ENCODE measurements at places on chromosomes 12 and 14.
A peak's percentile ranks its signal among the peaks of the same experiment; 100 is the strongest.

GRCh38 chr12:92574911-92575570 is 127.7 kb upstream of the PLEKHG7 start:
- peak; percentile 84 for DNase-seq

DNA sequence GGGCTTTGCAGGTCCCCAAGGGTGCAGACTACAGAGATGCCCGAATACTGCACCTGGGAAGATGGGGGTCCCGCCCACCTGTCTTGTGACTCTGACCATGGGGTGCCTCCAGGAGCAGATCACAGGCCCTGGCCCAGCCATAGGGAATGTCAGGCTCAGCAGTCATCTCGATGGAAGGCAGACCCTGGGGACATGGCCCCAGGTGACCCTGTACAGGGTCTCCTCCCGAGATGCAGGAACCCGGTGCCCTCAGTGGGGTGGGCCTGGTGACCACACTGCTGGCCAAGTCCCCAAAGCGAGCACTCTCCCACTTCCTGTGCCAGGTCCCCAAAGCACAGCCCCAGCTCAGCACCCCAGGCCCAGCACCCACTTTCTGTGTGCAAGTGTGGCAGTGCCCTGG is 903.7 kb upstream of the USP15 start:
- no peak for DNase-seq

DNA sequence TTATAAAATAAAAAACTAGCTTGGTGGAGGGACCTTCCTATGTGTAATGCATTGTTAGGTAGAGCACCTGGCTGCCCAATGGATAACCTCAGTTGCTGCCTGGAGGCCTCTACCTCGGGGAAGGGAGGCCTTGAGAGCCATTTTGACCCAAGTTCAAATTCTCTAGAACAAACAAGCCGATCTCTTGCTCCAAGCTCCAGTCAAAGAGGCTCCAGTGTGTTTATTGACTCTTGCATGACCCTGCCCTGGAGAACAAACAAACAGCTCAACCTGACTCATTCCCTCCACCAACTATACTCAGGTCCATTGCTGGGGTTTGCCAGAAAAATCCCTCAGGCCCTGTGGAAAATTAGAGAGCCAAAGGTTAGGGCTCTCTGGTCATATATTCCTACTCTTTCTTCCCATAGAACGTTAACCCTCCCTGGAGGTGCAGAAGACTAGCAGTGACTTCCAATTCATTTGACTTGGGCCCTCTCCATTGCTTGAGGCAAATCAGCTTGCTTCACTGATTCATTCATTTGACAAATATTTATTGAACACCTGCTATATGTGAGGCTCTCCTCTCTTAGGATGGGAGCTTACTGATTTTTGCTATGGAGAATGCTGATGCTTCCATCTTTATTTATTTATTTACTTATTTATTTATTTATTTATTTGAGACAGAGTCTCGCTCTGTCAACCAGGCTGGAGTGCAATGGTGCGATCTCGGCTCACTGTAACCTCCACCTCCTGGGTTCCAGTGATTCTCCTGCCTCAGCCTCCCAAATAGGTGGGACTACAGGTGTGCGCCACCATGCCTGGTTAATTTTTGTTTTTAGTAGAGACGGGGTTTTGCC is 73.7 kb upstream of the CISTR start:
- DNase-seq = peak; percentile 88

DNA sequence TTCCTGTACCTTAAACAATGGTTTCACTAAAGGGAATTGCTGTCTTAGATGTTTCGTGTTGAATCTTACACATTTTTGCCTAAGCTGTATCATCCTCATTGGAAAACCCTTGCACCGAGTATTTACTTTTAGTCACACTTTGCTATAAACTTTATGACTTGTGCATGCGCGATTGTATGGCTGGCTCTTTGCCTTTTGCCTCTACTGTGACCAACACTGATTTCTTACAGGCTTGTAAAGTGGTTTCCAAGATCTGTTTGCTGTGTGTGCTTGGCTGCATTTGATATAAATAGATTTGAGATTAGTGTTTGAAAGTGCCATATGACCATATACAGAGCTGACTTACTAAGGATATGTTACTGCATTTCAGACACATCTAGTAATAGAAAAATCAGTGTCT is 40.5 kb downstream of the RASSF3 start:
- DNase-seq = peak; percentile 33

DNA sequence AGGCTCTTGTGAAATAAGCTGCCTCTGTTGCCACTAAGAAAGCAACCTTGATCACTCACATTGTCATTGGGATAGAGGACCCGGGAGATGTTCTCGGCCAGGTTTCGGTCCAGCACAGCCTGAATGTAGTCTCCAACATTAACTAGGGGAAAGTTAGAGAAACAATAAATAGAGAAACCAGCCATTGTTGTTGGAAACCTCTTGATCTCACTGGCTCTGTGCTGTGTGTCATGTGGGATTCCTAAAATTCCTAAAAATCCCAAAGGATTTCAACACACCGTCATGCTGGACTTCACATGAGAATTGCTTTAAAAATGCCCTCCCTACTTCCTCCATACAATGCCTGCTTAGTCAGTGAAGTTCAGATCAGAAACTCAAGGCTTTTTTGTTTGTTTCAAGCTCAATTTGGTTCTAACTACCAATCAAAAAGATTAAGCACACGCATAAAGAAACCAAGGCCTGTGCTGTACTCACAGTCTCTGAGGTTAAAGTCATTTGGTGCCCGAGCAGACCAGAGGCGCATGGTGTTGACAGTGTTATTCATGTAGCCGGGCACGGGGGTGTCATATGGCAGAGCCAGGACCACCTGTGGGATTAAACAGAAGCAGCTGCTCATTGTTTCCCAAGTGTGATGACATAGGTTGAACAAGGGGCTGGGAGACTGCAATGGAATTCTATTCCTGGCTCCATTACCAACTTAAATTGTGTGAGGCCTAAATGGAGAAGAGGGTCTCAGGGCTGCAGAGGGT is 23.6 kb downstream of the PYGL start:
- peak; percentile 99 for DNase-seq

- no peak for DNase-seq
Measured at GRCh38 chr14:66137081-66137480, 349.1 kb upstream of the CCDC196 start.

DNA sequence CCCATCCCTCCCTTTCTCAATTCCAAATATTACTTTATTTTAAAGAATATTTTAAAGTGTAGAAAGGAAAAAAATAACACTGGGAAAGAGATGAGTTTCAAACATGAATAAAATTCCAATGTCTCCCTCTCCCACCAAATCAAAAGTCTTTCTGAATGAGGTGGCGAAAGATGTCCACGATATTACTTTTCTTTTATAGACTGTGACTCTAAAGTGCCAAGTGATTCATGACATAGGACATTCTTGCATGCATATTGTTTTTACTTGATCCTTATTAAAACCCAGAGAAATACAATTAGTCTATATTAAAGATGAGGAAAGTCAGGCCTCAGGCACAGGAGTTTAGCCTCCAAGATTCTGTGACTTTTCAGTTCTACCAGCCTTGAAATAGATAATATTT is 16.0 kb upstream of the LUM start:
- DNase-seq = no peak

DNA sequence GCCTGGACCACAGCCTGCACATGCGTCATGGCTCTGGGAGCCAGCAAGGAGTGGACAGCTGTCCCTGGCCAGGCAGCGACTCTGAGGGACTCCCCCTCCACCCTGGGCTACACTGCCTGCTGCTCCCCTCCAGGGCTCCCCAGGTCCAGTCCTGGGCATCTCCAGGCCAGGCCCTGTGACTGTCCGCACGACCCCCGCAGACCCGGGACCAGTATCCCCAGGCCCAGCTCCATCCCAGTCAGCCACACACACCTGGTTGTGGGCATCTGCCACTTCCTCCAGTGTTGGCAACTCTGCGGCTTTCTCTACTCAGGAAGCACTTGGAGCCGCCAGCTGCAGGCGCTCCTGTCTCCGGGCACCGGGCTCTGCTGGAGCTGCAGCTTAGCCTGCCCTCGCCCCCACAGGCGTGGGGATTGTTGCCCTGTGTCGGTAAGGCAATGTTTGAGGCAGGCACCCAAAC is 2.4 kb downstream of the ULK1 start:
- DNase-seq = no peak

DNA sequence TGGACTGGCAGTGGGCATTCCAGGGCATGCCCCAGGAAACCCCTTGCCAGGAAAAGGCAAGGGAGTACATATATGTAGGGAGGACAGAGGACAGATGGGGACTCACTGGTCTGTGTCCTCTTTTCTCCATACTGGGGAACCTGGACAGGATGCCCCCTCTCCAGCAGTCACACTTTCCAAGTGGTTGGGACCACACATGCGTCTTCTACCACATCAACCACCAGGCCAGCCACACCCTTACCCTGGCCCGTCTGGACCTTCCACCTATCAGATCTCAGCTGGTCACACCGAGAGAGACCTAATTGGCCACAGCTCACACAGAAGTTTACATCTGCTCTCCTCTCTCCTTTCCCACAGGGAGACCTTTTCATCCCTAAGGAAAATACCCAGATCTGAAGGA is 8.3 kb downstream of the ANKRD33 start:
- no peak for DNase-seq

GRCh38 chr12:180445-180844 is 33.5 kb downstream of the SLC6A12 start:
- peak; percentile 63 for DNase-seq

DNA sequence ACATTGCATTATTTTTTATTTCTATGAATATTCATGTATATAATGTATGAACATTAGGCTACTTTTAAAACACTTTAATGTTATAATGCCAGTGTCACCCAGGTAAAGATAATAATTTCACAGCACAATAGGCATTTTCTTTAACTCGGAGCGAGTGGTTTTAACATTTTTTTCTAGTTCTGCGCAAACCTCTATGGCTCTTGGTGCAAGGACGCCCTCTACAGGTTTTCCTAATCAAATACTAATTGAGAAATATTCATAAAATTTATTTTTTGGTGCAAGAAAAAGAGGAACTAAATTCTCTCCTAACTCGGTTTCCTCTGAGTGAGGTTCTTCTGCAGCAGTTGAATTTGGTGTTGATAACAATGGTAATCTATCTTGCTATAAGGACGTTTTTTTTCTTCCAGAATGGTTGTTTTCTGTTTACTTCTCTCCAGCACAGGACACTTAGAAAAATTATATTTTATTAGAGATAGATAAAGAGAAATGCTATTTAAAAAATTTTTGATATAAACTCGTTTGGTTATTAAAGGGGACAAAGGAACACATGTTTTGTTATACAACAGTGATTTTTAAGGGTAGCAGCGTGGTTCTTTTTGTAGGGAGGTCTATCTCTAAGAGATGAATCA is 2.4 kb upstream of the WIF1 start:
- peak; percentile 33 for DNase-seq

- peak; percentile 65 for DNase-seq
Measured at GRCh38 chr14:72888192-72888591, 5.7 kb downstream of the DPF3 start.

GRCh38 chr14:105138551-105139111 is 29.9 kb downstream of the JAG2 start:
- no peak for DNase-seq

DNA sequence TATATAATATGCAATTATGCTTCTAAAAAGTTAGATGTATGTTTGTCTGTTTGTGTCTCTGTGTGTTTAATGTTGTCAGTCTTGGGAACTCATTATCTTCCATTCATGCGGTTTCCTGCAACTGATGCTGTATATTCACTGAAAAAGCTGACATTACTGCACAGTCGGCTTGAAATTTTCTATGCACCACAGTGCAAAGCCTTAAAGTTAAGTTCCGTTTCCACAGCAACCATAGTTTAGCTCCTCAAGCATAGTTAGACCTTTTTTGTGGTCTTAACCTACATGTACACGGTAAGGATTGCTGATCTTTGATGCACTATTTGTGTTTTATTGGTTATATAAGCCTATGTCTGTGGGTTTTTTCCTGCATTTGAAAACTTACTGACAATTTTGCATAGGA is 309.4 kb downstream of the KCNC2 start:
- no peak for DNase-seq

- peak; percentile 80 for DNase-seq
Measured at GRCh38 chr12:63387771-63388170, 236.8 kb upstream of the AVPR1A start.

- no peak for DNase-seq
Measured at GRCh38 chr12:16271062-16271461, 6.4 kb downstream of the SLC15A5 start.

- peak; percentile 100 for DNase-seq
Measured at GRCh38 chr12:113214895-113215400, 6.3 kb upstream of the TPCN1 start.

- DNase-seq = no peak
Measured at GRCh38 chr14:101192661-101193000, 289.1 kb upstream of the RTL1 start.

DNA sequence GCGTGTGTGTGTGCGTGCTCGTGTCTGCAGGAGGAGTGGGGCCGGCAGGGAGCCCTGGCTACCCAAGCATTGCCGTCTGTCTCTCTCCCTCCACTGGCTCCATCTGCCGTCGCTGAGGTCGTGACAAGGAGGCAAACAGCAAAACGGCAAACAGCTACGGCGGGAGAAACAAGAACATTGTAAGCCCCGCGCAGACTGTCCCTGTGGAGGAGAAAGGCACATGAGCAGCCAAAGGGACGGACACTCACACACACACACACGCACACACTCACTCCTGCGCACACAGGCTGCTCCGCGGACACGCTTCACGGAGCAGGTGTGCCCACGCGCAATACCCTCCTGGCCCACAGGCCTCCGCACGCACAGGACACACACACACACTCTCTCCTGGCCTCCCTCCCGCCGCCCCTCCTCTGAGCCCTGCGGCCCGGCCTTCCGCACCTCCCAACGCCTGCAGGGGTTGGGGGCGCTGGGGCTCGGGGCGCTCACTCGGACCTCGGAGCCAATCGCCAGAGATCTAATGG is 905 bp downstream of the CISTR start:
- peak; percentile 41 for DNase-seq

GRCh38 chr14:89040080-89040459 is 215.6 kb downstream of the TTC8 start:
- peak; percentile 15 for DNase-seq

DNA sequence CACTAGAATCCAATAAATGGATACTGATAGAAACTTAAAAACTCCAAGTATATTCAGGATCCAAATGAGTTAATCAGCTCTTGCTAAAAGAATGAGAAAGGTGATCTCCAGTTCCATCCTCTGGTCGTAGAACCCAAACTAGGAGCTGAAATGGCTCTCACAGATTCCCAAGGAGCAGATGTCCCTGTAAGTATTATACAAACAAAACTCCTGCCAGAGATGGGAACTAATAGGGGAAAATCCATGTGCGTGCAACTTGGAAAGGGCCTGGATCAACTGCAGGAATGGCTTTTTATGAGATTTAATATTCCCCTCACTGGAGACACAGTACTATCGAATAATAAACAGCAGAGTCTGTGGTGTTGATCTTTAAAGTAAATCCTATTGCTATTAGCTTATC is 309.2 kb upstream of the TBX3 start:
- no peak for DNase-seq

DNA sequence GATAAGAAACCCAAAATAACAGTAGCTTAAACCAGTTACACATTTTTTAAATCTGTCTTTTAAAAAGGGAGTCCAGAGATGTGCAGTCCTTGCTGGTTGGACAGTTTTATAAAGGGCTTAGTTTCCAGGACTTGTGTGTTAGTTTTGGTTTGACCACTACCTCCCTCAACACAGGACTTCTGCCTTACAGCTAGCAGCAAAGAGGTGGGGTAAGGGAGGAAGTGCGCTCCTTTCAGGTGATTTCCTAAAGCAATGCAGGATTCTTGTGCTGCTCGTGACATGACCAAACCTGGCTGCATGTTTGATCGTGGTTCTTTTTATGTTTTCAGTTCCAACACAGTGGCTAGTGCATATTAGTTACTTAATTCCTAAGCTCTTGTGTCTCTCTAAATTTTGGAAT is 266.2 kb downstream of the TMTC2 start:
- no peak for DNase-seq

All from renal cortical epithelial cell (primary cell).